Right ventricle myocardium superior (tissue), 1 donor: ENCODE measurements at places on chromosomes 1 and 21. TPM values are rescaled to one million over a fixed set of nuclear protein-coding genes. Genes with fewer than 3 reads are reported as not detected.

DNA sequence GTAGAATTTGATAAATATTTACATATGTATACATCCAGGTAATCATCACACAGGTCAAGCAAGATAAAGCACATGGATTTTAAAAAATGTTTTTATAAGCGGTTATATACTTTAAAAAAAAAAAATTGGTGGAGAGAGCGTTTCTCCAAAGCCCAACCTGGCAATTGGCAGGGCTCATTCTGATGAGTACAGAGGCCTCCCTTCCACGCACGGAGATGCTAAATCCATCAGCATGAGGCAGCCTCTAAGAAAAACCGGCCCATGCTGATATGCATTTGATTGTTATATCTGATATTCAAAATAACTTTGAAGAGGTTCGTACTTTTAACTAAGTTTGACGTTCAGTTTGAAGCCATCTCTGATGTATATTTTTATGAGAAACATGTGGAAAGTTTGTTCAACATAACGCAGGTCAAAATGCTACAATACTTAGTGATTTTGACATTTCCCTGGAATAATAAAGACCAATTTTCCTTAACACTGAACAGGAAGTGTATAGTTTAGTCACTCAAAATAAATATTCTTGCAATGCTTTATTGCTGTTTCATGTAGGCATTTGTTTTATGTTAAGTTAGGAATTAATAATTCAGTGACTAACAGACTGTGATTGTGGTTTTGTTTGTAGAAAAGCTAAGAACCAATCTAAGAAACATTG lies 151.7 kb downstream of the NR5A2 start:
- no peak for DNase-seq

DNA sequence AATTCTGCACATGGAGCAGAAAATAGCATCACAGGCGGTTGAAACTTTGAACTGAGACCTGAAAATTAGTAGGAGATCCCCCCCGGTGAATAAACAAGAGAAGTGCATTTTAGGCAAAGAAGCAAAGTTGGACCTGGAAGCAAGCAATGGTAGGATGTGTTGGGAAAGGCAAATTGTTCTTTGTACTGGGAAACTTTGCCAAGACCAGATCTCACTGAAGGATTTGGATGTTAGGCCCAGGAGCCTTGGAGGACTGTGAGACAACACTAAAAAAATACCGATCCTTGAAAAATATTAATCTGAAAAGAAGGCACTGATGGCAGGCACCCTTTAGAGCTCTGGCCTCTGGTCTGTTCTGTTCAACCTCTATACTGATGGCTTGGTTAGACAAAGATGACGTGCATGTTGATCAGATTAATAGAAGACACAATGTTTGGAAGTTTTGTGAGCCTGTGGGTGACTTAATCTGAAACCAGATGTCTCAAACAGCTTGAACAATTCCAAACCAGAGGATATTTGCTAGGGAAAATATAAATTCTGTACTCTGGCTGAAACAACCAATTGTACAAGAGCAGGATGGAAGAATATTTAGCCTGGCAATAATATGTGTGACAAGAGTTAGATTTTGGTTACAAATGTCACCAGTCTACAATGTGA lies 108.4 kb downstream of the ROR1 start:
- no peak for DNase-seq

- no peak for DNase-seq
These were observed 597.6 kb upstream of the PRMT6 start for GRCh38 chr1:106458866-106459265.

- DNase-seq, result peak; percentile 74
These were observed 7.2 kb upstream of the SLX9 start for GRCh38 chr21:44932408-44933181.

GRCh38 chr1:39205102-39205780 lies 746 bp downstream of the MACF1 start:
- DNase-seq, result peak; percentile 50

- no peak for DNase-seq
These were observed 424.8 kb upstream of the PLXNA2 start for GRCh38 chr1:208668991-208669390.

DNA sequence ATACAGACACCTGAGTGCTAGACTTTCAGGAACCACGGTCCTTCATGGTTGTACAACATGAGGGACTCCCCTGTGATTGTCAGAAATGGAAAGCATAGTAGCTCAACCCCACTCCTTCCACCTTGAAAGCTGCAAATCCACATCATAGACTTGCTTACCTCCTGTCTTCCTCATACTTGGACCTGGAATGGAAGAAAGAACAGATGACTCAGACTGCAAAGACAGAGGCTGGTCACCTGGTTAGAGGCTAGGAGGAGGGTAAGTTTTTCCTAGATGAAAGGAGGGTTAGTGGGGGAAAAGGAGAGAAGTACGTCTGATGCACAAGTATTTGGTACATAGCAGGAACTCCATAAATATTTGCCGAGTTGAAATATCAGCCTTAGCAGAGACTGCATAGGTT lies 37.2 kb downstream of the LRRC71 start:
- no peak for DNase-seq

DNA sequence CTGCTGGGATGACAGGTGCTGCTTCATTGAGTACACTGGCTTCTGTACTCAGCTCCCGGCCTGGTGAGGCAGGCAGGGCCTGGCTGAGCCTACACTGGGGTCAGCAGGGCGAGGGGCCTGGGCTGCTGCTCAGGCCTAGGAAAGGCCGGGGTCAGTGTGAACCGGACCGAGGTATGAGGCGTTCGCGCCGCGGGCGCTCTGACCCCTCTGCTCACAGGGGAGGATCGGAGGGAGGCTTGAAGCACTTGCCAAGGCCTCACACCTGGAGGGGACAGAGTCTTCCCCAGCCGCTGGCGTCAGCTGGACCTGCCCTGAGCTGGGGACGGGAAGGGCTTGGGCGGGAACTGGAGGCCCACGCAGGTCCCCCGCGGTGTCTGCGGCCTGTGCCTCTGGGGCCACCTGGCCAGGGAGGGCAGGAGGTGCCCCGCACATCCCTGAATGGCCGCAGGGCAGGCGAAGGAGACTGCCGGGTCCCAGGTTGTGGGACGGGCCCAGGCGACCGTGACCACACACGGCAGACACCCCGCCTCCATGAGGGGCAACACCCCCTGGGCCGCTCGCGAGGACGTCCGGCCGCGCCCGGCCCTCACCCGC lies 466 bp downstream of the PEX10 start:
- no peak for DNase-seq

DNA sequence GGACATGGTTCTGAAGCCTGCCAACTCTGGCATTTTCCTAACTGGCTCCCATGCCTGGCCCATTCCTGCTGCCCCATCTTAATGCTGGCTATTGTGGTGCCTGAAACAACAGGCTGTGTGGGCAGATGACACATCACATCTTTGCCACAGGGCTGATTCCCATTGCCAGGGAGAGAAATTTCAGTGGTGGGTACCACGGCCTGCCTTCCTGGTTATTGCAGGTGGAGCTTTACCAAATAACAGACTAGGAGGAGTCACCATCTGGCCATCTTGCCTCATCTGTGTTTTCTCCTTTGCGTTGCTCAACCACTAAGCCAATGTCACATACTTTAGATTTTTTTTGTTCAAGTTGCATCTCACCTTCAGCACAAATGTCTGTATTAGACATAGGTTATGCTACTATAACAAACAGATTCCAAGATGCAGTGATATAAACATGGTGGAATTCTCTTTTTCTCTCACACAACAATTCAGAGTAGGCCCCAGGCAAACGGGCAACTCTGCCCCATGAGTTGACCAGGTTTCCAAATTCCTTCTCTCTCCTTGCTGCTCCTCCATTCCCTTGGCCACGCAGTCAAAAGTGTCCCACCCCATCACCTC lies 14.1 kb downstream of the CDA start:
- DNase-seq, result no peak

GRCh38 chr1:42449256-42449655 lies 6.6 kb downstream of the ZMYND12 start:
- DNase-seq, result no peak

- no peak for DNase-seq
These were observed 7.1 kb downstream of the AMIGO1 start for GRCh38 chr1:109502364-109502851.

DNA sequence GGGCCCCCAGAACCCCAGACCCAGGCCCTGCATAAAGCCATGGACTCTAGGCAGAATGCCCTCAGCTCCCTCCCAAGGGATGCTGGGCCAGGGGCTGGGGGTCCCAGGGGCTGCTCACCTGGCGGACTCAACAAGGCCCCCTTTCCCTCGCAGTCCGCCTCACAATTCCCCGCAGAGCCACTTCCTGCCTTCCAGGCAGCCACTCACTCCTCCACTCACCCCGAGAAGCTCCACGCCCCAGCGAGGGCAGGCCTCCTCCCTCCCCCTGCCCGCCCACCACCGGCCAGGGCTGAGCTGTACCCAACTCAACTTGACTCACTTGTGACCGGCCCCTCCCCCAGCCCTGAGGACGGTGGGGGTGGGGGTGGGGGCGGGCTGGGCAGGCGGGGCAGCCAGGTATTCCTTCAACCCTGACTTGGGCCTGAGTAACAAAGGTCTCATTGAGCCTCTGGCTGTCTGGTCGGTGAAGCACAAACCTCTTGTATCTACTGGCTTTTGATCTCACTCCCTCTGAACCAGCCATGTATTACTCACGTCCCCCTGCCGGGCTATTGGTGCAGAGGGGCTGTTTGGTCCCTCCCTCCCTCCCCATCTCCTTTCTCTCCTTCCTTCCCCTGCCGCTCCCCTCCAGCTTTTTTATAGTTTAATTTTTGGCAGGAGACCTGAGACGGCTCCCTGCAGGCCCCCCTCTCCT lies 5.9 kb downstream of the BLACAT1 start:
- DNase-seq, result no peak

- DNase-seq, result no peak
These were observed 16.2 kb downstream of the CSRP1 start for GRCh38 chr1:201490708-201491131.

DNA sequence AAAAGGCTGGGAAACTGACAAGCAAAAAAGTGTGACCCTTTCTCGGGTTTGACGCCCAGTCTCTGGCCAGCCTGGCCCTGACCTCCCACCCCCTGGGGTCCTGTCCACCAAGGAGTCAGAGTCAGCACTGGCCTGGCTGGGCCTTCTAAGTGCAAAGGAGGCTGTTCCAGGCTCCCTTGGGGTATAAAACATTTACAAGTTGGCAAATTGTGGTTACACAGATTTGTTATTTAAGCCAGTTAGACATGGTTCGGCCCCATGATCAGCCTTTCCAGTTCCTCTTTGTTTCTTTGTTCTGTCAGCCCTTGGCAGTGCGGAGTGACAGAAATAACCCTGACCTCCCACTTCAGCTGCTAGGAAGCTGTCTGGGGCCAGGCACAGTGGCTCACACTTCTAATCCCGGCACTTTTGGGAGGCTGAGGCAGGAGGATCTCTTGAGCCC lies 161.6 kb upstream of the RAB4A start:
- DNase-seq, result no peak

GRCh38 chr1:47229031-47229885 lies 2.8 kb downstream of the TAL1 start:
- no peak for DNase-seq

GRCh38 chr21:21664871-21665270 lies 666.7 kb downstream of the NCAM2 start:
- DNase-seq, result no peak

GRCh38 chr21:43930074-43930847 lies 65.2 kb downstream of the AGPAT3 start:
- no peak for DNase-seq

DNA sequence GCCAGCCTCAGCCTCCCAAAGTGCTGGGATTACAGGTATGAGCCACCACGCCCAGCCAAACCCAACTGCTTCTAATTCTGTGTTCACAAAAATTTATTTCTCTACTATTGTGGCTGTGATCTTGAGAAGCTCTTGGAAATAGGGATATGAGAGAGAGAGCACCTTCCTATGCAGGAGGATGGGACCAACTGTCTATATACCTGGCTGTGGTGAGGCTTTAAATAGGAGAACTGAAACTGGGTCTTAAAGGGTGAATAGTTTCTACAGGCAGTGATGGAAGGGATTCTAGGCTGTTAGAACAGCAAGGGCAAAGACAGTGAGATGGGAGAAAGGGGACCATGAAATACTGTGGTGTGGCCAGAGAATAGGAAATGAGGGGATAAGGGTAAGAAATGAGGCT lies 8.3 kb upstream of the PTCH2 start:
- no peak for DNase-seq

DNA sequence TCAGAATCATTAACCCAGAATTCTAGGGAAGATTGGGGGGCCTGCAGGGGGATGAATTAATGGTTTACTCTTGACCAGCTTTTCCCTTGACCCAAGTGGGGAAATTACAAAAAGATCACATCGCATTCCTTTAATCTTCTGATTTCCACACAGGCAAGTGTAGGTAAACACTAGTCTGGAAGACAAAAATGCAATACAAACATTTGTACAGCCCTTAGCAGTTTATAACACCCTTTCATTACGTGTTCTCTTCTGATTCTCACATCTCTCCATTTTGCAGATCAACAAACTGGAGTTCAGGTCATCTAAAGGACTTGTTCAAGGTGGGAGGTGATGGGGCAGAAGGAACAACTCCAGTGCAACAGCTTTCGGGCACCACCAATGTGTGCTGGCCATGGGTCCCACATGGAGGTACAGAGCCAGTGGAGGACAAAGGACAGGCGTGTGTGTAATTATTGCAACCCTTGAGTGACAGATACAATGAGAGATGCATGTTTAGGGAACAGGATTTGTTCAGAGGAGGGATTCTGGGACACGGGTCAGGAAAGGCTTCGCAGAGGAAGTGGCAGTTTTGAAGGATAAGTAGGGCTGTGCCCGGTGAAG lies 20.4 kb downstream of the ATF3 start:
- DNase-seq, result no peak

- DNase-seq, result no peak
These were observed 135.1 kb downstream of the CDC7 start for GRCh38 chr1:91635763-91636162.

DNA sequence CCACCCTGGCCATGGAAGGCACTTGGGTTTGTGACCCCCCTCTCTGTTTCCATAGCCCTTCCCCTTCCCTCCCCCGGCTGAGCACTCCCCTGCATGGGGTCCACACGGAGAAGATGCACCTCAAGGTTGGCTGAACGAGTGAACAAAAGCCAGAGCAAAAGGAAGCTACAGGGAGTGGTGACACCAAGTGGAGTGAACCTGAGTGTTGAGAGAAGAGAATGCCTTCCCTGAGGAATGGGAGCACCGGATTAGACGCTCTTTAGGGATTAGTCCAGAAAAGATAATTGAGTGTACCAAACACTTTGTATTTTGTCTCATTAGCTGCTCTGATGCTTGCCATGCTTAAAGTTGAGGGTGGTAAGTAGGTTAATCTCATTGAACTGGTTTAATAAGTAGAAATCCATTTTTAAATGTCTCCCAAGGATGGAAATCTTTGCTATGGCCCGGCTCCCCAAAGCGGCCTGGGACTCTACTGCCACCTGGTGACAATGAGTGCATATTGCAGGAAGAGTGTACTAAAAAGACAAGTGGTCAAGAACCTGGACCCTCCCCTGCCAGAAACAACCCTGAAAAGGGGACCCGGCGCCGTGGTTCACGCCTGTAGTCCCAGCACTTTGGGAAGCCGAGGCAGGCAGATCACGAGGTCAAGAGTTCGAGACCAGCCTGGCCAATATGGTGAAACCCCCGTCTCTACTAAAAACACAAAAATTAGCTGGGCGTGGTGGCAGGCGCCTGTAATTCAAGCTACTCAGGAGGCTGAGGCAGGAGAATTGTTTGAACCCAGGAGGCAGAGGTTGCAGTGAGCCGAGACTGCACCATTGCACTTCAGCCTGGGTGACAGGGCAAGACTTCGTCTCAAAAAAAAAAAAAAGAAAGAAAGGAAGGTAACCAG lies 150.6 kb upstream of the ZC3H12A start:
- DNase-seq, result no peak

Gene SAMSN1
- 1.3 TPM for total RNA-seq

Gene VASH2
- total RNA-seq, result 2.2 TPM

Gene GBP5
- total RNA-seq, result 1.7 TPM

Gene OR10Z1
- not detected for total RNA-seq

Gene ADAMTS4
- total RNA-seq, result 7.0 TPM

Gene CLCA4
- total RNA-seq, result not detected

Gene GPATCH2
- 7.1 TPM for total RNA-seq

Gene IGSF9
- 0.30 TPM for total RNA-seq
